ENCODE measurements at places on chromosomes 6 and 20.

DNA sequence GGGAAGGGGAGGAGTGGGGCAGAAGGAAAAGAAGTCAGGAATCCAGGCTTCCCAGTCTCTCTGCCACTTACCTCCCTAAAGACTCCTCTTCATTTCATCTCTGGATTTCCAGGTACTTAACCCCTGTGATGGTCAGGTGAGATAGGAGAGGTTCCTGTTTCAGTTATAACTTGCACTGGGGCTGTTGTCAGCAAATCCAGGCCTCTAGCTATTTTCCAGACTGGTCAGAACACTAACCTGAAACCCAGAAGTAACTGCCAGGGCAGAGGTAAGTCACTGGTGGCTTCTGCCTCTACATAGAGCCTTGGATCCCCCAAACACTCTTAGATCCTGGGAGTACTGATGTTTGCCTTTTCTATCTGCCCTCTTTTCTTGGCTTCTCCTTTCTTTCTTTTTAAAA is 233.5 kb upstream of the TAB2 start:
- no peak for DNase-seq

GRCh38 chr20:63081351-63081750 is 74.6 kb upstream of the BHLHE23 start:
- no peak for DNase-seq

DNA sequence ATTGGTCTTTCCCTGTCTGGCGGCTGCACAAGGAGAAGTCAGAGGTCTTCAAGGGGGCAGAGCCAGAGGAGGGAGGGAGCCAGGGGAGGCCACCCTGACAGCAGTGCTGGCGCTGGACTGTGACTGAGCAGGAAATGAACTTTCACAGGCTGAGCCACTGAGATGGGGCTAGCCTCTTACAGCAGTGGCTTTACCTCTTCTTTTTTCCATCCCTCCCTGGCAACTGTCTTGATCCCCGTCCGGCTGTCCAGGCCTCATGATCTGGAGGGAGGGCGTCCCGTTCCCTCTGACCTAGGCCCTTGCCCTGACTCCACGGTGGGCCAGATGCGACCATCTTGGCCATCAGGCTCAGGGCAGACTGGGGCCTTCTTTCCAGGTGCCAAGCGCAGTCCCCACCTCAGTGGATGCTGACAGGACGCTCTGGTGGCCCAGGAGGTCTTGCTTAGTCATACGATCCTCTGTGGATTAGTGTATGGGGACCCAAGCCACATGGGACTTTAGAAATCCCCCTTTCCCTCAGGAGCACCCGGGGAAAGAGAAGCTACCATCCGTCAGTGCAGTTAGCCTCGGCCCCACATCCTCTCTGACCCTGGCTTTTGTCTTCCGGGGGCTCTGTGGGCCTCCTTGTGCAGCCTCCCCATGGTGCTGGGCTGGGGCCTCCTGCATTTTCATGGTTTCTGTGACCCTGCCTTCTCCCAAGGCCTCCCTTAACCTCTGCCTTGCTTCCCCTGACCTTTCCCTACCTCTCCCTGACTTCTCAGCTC is 57.4 kb upstream of the CCDC167 start:
- no peak for DNase-seq

DNA sequence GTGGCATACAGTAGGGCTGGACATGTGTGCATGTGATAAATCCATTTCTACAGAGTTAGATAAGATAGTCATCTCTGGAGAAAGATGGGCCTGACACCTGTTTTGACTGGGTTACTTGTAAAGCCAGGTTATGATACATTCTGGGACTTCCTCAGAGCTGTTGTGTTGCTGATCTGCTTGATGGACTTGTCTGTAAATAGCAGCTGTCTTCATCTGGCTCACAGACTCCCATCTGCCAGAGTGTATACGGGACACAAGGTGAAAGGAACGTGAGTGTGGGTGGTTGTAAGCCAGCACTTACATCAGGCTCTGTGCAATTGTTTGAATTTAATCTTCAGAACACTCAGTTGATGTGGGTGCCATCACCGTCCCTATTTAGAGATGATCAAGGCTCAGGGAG is 49.8 kb downstream of the ZDHHC14 start:
- no peak for DNase-seq

DNA sequence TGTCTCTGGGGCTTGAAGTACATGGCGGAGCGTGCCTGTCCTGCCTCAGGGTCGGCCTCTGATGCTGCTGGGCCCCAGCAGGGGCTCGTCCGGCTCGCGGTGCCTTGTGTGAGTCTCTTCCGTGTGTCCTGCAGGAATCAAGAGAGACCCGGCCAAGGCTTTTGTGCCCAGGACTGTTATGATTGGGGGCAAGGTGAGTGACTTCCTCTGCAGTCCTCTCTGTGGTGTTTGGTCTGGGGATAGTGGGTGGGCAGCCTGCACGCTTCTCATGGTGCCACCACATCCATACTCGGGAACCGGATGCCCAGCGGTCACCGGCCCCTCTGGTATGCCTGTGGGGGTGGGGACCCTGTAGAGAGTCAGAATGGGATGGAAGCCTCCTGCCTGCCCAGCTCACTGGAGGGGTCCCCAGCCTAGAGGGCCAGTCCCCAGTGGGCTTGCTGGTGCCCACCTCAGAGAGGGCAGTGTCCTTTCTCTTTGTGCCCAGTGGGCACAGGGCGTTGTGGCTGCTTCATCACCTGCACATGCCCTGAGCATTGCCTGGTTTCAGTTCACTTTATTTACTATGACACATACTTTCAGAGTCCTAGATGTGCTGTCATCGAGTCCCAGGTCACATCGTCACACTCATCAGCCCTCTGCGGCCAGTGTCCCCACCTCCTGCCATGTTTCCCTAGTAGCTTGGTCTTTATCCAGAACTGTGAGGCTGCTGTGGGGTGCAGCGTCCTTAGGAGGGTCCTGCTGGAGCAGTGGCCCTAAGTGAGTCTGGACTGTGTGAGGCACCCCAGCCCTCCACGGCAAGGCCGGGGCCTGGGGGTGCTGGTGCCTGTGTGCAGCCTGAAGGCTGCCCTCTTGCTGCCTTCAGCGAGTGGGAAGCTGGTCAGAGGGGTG is 40.7 kb downstream of the PYGB start:
- no peak for DNase-seq

GRCh38 chr20:6108330-6108729 is 14.5 kb downstream of the FERMT1 start:
- DNase-seq: no peak
